Hypothalamus (tissue), 51 donors: ENCODE measurements at places on chromosomes 1 and 21.
A peak's percentile ranks its signal among the peaks of the same experiment; 100 is the strongest.

DNA sequence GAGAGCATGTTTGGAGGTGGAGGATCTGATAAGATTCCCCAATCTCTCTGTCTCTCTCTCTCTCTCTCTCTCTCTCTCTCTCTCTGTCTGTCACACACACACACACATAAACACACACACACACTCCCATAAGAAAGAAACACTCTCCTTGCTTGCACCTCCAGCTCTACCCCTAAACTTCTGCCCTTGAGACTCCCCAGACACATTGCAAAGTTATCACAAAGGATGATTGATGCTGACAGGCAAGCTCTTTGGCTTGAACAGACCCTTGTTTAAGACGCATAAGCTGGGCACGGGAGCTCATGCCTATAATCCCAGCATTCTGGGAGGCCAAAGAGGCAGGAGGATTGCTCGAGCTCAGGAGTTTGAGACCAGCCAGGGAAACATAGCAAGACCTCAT is 78.2 kb downstream of the NAV1 start:
- DNase-seq = no peak

DNA sequence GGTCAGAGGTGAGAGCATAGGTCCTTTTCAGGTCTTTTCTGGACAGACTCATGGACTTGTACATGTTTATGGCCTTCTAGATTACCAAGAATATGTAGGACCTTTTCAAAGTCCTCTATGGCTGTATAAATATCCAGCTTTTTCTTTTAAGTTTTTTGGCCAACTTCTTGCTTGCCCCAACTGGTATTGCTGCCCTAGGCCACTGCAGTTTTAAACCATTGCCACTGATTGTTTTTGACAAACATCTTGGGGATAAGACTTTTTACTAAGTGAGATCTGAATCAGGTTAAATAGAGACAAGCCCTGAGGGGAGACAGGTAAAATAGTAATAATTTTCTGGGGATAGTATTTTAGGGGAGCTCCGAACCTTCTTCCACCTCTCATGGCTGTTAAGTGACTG is 14.8 kb upstream of the DDR2 start:
- no peak for DNase-seq

- DNase-seq = peak; percentile 59
Observed at GRCh38 chr1:32215629-32216480, 6.3 kb downstream of the TMEM234 start.

GRCh38 chr1:223430236-223430635 is 37.0 kb downstream of the CCDC185 start:
- no peak for DNase-seq

DNA sequence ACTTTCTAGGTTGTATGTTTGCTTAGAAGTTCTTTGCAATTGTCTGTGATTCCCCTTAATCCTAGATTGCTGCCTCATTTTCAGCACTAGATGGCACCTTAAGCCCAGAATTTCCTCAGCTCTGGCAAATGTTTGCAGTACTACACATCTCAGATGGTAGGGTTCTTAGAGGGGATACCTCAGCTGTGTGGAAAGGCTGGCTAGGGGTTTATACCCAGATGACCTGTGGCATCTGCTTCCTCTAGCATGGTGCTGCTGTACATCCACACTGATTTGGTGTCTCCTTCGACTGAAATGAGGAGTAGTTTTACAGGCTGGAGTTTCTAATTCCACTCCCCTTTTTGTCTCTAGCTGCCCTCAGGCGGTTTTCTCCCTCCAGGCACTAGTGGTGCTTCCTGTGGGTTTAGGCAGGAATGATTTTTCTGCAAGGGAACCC is 23.5 kb downstream of the ASB17 start:
- no peak for DNase-seq

- DNase-seq = no peak
Observed at GRCh38 chr1:1317420-1317819, 7.0 kb downstream of the INTS11 start.

DNA sequence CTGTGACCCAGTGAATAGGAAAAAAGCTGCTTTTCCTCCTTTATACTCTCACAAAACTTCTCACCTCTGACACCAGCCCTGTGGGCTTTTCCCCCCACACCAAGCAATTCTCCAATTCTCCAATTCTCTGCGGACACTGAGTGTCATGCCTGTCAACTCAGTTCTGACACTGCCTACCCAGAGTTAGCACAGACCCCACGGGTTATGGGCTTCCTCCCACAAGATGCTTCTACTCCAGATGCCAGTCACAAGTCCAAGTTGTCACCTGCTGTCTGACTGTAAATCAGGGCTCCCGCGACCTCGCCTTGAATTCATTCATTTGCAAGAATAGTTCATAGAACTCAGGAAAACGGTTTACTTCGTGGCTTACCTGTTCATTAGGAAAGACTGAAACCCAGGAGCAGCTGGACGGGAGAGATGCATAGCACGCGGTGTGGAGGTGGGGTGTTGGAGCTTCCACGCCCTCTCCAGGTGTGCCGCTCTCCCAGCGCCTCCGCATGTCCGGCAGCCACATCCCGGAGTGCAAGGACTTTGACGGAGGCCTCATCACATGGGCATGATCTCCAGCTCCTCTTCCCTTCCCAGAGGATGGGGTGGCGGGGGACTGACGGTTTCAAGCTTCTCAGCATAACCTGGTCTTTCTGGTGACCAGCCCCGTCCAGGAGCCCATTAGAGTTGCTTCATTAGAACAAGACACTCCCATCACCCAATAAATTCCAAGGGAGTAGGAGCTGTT is 154.7 kb downstream of the PGBD5 start:
- no peak for DNase-seq

- DNase-seq = no peak
Observed at GRCh38 chr1:47232187-47232874, at the start of gene TAL1. TSS of gene TAL1 (minus strand) at chr1:47232225. CDS start at chr1:47225888, 6,337 bp downstream.

GRCh38 chr1:50852889-50853288 is 107.2 kb downstream of the FAF1 start:
- DNase-seq = no peak

DNA sequence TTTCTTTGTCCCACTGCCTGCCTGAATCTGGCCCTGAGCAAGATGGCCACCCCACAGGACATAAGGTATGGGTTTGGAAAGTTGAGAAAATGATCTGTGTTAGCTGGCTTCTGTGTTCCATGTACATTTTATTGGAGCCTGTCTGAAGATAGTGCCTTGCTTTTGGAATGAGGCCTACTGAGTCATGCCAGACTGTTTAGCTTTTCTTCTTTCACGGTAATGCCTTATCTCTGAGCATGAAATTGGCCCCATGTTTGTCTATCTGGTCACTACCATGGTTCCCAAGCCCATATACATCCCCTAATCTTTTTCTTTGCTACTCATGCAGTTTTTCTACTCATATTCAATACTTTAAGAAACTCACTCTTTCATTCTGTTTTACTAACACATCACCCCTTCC is 85.1 kb upstream of the LMO4 start:
- DNase-seq = no peak

DNA sequence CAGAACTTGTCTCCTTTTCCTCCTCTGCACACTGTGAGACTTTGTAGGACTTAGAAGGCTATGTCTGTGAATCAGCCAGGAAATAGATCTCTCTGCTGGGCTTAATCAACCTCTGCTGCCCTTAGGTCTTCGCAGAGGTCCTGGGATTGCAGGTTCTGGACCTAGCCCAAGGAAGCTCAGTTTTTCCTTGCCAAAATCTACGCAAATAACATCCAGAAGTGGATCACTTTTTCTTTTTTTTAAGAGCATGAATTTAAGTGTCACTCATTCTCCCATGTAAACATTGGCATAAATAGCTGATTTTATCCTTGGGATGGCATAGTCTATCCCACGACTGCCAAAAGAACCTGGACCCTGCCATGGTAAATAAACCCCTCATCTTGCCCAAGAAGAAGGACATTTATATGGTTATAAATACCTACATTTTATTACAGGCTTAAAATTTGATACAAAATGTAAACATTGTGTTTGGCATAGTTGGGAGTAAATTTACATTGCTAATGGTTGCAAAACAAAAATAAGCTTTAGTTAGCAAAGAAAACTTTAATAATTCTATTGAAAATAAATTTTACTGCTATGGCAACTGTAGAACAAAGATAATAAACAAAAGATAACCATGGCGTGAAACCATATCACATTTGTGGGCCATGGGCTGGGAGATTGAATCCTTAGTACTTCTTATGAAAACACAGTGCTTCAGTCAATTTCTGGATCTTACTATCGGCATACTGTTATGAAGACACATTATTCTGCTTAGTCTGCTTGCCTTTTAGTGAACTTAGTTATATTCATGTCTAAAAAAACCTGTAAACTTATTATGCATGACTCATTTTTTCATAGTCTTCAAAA is 24.5 kb upstream of the DISC1 start:
- DNase-seq = no peak

DNA sequence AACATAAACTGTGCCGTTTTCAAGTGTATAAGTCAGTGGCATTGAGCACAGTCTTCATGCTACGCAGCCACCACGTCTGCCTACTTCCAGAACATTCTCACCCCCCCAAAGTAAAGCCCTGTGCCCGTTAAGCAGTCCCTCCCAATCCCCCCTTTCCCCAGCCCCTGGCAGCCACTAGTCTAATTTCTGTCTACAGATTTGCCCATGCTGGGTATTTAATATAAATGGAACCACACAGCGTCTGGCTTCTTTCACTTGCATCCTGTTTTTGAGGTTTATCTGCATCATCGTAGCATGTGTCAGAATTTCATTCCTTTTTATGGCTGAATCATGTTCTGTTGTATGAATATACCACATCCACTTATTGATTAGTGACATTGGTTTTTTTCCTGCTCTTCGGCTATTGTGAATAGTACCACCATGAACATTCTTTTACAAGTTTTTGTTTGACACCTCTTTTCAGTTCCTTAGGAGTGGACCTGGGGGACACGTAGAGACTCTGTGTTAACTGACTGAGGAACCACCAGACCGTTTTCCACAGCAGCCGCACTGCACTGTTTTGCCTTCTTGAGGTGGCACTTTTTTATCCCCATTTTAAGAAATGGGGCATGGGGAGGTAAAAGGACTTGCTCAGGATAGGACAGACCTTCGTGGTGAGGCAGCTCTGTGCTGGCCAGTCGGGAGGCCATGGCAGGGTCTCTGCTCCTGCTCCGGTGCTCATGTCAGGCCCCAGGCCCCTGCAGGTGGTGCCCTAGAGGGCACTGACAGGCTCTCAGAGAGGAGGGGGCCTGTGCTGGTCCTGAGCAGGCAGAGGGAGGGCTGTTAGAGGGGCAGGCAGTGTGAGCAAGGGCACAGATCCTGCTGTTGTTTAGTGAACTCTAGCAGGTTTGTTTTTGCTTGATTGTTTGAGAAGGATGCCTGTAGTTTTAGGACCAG is 123.8 kb downstream of the PCBP3 start:
- DNase-seq = no peak

- no peak for DNase-seq
Observed at GRCh38 chr1:205843036-205843859, 6.7 kb downstream of the PM20D1 start.

GRCh38 chr1:102942324-102942723 is 166.0 kb downstream of the COL11A1 start:
- DNase-seq = no peak
